ENCODE measurements at places on chromosomes 3 and 15. TPM values are rescaled to one million over a fixed set of nuclear protein-coding genes. Genes with fewer than 3 reads are reported as not detected.

DNA sequence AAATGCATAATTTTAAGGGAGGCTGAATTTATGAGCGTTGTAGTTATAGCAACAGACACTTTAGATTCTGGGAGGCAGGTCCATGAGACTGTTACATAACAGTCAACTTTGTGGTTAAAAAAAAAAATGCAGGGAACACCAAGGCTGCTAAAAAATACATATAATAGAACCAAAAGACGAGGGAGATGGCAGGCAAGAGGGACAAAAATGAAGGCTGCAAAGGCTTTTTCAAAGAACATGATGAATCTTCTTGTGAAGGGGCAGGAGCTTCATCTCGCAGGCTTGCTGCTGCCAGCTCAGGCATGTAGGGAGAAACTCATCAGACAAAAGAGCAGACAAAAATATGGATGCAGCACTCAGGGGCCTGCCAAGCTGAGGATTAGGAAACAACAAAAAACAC lies 243.9 kb downstream of the SHQ1 start:
- no peak for DNase-seq

DNA sequence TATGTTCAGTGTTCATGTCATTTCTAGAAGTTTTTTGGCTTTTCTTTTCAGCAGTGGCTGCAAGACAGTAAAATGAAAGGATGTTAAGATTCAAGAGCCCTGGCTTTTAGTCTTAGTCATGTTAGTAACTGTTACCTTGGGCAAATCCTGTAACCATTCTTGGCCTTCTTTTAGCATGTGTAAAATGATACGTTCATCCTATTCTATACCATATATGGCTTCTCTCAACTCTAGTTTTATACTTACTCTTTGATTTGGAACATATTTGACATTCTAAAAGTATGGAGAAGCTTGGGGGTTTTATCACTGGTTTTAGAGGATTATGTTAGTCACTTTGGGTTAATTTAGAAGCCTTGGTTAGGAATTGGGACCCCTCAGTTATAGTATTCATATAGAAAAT lies 20.1 kb downstream of the GTF2E1 start:
- no peak for DNase-seq

Gene APBA2
- total RNA-seq, result 8.6 TPM

Gene SLC38A3
- not detected for total RNA-seq

GRCh38 chr3:140731440-140732119 lies 53.7 kb downstream of the TRIM42 start:
- DNase-seq, result no peak

Gene ALDH1L1
- 5.9 TPM for total RNA-seq

- no peak for DNase-seq
Measured at GRCh38 chr15:52682781-52683180, 3.6 kb upstream of the ATOSA start.

DNA sequence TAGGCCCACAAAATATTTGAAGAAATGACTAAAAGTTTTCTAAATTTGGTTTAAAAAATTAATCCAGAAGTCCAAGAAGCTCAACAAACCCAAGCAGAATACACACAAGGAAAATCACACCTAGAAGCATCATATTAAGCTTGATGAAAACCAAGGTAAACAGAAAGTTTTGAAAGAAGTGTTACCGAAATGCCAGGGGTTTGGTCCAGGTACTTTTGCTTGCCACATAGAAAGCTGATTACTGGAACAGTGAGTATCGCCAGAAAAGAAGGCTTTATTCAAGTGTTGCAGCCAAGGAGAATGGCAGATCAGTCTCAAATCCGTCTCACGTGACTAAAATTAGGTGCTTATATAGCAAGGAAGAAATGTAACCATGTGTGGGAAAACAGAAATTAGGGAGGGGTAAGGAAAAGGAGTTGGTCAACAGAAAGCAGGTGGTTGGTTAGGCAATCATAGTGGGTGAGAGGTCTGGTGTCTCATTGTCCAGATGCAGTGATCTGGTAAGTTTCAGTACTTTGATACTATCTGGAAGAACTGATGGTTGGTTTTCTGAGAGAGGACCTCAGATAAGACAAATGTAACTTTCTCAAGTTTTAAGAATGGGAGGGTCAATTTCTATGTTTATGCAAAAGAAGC lies 96.9 kb upstream of the MYRIP start:
- DNase-seq, result no peak

Gene CCR2
- total RNA-seq, result 2.5 TPM

GRCh38 chr15:89487791-89488190 lies 8.6 kb downstream of the RHCG start:
- DNase-seq, result no peak

Measured in stomach (tissue), 19 donors.